Suppressor macrophage treated with lipopolysaccharide for 1 hour (primary cell): ENCODE measurements at places on chromosomes 13 and 19.

DNA sequence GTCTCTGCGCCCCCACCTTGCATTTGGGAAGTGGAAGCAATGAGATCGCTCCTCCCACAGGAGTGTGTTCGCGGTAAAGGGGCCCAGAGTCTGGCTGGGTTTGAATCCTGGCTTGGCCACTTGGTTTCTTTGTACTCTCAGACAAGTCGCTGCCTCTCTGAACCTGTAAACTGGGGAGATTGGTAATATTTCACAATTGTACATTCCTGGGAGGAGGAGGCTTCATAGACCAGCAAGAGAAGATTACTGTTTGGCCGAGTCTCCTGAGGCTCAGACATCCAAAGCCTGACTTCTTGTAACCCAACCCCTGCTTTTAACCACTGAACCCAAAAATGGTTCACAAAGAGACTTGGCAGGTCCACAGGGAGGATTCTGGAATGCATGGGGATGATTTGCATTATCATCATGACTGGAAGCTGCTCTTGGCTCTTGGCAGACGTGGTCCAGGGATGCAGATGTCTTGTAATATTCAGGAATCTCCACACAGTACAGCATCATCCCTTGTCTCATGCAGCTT is 13.6 kb upstream of the STRN4 start:
- no peak for DNase-seq

GRCh38 chr13:20721454-20722357 is 18.2 kb downstream of the IL17D start:
- DNase-seq, result no peak

DNA sequence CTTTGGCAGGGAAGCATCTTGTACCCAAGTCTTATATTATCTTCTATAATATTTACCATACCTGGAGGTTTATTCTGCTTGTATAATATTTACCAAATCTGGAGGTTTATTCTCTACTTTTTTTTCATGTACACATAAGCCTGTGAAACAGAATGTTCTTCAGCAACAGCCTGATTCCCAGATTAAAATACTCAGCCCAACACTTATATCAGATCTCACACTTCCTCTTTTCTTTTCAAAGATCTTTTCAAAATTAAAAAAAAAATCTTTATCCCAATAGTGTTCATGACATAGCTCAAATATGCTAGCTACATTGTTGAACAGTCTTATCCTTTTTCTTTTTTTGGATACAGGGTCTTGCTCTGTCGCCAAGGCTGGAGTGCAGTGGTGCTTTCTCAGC is 300.7 kb downstream of the LMO7 start:
- no peak for DNase-seq

- DNase-seq, result peak; percentile 32
Observed at GRCh38 chr19:54030895-54031586, 32.7 kb downstream of the VSTM1 start.

DNA sequence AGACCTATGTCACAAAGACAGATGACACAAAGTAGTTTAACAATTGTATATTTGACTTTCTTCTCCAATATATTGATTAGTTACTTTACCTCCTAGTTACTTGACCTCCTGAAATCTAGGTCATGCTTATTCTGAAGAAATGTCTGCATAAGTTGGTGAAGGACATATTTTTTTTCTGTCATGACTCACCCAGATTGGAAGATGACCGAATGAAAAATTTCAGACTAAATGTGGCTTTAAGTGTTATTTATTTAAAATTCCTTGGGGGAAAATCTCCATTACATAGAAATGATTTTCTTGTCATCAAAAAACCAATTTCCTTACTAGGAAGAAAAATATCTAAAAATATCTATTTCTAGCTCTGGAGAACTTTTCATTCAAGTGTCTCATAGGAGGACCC is 217.1 kb downstream of the POSTN start:
- DNase-seq, result no peak

GRCh38 chr19:43725468-43725867 is 9.6 kb downstream of the IRGC start:
- peak; percentile 49 for DNase-seq

DNA sequence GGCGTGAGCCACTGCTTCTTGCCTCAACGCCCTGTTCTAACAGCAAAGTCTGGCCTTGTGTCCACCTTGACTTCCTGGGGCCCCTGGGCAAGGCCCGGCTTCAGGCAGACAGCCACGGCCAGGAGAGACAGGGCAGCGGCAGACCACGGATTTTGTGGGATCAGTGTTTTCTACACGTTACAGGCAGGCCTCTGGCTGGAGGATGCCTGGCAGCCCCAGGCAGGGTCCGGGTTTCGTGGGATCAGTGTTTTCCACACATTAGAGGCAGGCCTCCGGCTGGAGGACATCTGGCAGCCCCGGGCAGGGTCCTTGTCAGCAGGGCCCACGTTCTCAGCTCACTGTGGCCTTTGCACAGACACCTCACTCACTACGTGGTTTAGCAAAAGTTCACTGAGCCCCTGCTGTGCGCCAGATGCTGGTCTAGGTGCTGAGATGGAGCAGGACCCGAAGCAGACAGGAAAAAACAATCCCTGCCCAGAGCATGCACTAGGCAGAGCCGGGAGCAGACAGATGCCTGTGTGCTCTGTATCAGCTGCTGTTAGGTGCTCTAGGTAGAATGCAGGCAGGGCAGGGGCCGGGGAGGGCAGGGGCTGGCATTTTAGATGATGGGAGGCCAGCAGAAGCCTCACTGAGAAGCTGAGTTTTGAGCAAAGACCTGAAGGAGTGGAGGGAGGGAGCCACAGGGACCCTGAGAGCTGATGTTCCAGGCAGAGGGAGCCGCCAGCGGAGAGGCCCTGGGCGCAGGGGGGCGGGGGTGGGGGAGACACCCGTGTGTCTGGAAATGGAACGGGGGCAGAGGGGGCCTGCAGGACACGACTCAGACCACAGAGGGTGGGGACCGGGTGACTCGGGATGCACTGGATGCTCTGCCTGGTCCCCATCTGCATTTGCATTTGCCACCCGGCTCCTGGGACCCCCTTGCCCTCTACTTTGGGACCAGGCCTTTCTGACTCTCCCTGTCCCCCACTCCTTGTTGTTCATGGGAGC is 25.0 kb upstream of the NCCRP1 start:
- DNase-seq, result no peak

DNA sequence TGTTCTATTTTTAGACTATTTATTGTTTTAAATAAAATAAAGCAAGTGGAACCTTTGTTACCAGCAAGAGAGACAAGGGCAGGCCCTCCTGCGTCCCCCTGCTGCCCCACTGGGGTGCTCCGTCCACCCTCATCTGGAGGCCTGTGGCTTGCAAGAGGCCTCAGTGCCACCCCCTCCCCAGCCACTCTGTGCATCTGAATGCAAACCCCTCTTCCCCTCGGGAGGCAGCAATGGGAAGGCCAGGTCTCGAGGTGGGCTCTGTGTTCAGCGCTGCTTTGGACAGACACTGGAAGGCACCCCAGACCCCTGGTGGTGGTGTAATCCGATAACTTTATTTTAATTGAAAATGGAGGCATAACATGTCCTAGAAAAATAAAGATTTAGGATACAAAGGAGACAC is 4.6 kb downstream of the SIX5 start:
- DNase-seq, result no peak

DNA sequence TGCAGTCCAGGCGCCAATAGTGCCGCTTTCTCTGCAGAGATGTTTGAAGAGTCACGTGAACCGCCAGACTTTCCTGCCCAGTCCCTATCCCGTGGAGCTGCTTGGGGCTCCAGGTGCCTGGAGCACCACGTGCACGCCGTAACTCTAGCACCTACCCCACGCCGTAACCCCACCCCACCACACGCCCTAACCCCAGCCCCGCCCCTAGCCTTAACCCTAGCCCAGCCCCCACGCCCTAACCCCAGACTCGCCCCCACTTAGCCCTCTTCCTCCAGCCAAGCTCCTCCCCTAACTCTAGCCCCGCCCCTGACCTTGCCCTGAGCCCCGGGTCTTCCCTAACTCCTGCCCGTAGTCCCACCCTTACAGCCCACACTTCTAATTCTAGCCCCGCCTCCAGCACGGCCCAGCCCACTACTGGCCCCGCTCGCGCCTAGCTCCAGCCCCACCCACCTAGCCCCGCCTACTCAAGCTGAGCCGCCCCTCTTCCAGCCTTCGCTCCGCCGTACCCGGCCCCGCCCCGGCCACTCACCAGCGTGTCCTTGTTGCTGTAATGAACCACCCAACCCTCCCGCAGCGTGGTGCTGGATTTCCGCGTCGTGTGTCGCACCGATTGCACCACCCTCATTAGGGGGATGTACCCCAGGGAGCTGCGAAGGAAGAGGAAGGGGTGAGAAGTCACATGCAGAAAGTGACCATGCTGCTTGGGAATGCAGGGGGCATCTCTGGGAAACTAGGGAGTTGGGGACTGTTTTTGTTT is 19.5 kb downstream of the PRKD2 start:
- peak; percentile 57 for DNase-seq

- DNase-seq, result no peak
Observed at GRCh38 chr19:32067685-32068084, 277.7 kb upstream of the ZNF507 start.

DNA sequence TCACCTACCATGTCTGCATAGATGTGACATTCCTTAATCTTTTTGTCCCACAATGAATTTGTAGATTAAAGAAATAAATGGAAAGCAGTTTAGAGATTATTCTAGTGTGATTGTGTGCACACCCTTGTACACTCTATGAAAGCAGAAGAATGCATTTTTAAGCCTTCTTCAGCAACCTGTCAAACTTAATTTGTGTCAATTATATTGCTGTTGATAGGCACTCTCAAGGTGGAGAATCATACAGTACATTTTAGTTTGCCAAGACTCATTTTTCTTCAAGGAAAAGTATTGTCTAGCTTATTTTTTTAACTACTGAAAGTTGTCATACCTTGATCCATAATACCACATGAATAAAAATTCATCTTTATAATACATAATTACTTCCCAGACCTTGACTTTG is 1898.9 kb downstream of the OLFM4 start:
- DNase-seq, result no peak

DNA sequence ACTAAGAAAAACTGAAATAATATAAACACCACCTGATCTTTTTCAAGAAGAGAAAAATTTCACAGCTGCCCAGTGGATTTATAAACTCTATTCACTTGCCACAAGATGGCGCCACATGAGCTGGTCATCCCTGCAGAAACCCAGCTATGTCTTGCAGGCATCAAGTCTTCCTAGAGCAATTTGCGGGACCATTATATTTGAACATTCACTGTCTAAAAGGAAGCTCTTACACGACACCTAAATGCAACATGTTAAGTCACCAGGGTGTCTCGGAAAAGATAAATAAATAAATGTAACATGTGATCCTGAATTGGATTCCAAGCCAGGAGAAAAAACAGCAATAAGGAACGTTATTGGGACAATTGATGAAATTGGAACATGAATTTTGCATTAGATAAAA is 20.3 kb upstream of the AKT2 start:
- DNase-seq, result peak; percentile 94

- peak; percentile 32 for DNase-seq
Observed at GRCh38 chr19:48342841-48343540, 17.6 kb downstream of the EMP3 start.

- no peak for DNase-seq
Observed at GRCh38 chr13:93723316-93723715, 496.7 kb downstream of the GPC6 start.

DNA sequence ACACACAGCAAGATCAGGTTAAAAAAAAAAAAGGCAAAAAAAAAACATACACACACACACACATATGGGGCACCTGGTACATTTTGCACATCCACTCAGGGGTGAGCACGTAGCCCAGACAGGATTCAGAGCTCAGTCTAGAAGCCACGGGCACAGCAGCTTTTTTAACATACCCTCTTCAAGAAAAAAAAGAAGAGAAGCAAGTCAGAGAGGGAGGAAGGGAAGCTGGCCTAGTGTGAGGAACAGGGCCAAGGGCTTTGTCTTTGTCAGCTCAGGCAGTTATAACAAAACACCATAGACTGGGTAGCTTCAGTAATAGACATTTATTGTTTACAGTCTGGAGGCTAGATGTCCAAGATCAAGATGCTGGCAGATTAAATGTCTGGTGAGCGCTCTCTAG is 2.3 kb upstream of the TPM4 start:
- peak; percentile 23 for DNase-seq

- DNase-seq, result no peak
Observed at GRCh38 chr19:32875428-32875827, 5.9 kb upstream of the SLC7A9 start.

GRCh38 chr13:24116131-24116530 is 44.4 kb upstream of the SPATA13 start:
- DNase-seq, result no peak

DNA sequence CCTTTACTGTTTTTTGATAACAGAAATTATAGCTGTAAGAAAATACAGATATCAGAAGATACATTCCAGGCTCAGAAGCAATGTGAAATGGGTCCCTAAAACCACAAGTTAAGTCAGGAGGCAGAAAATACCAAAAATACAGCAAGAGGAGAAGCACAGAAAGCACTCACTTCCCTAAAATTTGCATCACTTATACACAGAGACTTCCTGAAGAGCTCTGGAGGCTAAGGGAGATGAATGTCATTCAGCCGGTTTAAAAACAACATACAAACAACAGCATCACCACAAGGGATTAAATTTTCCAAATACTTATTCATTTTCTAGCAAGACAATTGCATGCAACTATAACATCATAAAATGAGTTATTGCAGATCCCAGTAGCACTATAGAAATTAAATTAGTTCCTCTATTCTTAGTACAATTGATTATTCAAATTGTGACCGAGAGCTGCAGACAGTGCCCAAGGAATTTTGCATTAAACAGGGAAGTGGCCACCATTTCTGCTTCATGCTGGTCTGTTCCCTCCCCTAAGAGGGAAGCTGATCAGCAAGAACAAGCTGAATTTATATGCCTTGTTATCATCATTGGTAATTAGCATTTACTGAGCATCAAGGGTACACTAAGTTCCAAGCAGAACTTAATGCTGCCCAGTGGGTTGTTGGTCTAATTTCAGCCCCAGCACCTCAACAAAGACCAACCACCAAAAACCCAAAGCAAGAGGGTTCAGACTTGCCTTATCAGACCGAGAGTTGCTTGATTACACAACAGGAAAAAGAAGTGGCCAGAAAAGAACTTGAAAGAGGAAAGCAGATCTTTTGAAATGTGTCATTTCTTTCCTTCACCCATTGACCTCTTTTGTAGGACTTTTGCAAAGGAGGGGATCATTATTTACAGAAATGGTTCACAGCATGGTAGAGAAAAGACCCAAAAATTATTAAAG is 140.7 kb downstream of the KCTD12 start:
- peak; percentile 80 for DNase-seq

DNA sequence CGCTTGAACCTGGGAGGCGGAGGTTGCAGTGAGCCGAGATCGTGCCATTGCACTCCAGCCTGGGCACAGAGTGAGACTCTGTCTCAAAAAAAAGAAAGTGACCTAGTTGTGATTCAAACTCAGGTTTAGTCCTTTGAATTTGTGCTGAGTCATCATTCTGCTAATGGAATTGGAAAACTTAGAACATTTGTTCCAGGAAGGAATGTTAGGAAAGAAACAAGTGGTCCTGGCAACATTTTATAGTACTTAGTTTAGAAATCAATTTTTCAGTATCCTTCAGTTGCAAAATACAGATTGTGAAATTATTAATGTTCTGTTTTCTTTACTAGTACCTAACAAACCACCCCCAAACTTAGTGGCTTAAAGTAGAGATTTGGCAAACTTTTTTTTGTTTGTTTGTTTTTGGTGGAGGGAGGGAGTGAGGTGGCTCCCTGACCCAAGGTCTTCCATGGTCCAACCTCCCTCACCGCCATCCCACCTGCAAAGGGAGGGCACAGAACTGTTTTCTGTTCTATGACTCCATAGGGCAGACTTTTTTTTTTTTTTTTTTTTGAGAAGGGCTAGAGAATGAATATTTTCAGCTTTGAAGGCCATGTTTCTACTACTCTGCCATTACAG is 9.2 kb upstream of the SULT2A1 start:
- no peak for DNase-seq
